ENCODE measurements at places on chromosomes 2 and 18.
A peak's percentile ranks its signal among the peaks of the same experiment; 100 is the strongest.

DNA sequence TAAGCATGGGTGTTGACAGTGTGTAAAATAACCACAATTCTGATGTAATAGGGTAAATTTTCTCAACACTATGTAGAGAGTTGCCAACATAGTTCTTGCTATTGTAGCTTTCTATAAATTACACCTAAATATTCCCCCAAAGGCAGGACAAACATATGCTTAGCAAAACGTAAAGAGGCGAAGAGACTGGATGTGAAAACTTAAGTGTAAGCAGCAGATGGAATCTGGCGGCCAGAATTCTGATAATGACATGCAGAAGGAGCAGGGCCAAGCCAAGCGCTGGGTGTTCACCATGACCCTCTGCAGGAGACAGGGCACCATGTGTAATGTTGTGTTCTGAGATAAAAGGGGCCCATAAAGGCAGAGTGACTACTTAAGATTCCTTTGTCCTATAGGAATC is 105.2 kb upstream of the ZNF521 start:
- no peak for DNase-seq

GRCh38 chr2:235113854-235114253 is 162.0 kb downstream of the SH3BP4 start:
- no peak for DNase-seq

GRCh38 chr2:216714376-216714775 is 19.0 kb upstream of the IGFBP5 start:
- no peak for DNase-seq

GRCh38 chr18:7566244-7566566 is 911 bp upstream of the PTPRM start:
- no peak for DNase-seq

DNA sequence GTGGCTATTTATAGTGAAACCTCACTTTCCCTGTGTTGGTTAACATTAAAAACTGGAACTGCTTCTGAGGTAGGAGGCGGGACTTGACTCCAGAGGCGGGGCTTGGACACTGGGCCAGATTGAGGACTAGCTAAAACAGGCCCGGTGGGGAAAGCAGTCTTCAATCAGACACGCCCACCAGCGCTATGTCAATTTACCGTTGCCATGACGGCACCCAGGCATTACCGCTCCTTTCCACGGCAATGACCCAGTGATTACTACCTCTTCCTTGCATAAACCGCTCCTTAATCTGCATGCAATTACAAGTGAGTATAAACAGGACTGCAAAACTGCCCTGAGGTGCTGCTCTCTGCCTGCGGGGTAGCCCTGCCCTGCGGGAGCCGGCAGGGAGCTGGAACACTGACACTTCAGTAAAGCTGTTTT is 35.3 kb downstream of the LRRFIP1 start:
- DNase-seq, result peak; percentile 94

- no peak for DNase-seq
Measured at GRCh38 chr2:75822336-75822735, 111.6 kb upstream of the GCFC2 start.

DNA sequence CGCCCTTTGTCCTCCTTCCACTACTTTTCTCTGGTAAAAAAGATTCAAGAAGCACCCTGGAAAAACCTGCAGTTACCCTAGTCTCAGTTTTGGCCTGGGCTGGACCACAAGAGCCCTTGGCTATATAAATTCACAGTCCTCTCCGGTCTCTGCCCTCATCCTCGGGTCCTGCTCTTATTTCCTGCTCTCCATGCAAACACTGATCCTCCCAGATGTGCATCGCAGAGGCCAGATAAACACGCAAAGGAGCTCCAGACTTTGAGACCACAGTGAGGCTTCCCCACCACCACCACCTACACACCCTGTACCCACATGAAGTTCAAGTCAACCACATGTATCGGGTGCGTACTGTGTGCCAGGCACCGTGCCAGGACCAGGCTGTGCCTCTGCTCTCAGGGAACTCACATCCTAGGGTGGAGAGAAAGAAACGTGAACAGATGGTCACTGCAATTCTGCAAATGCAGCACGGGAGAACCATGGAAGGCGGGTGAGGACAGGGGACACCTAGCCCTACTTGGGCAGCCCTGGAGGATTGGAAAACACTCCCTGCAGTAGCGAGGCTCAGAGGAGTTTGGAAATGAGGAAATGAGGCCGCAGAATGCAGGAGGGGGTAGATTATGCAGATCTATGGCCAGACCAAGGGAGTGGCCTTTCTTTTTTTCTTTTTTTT is 7.4 kb downstream of the CTDSP1 start:
- DNase-seq, result peak; percentile 51

DNA sequence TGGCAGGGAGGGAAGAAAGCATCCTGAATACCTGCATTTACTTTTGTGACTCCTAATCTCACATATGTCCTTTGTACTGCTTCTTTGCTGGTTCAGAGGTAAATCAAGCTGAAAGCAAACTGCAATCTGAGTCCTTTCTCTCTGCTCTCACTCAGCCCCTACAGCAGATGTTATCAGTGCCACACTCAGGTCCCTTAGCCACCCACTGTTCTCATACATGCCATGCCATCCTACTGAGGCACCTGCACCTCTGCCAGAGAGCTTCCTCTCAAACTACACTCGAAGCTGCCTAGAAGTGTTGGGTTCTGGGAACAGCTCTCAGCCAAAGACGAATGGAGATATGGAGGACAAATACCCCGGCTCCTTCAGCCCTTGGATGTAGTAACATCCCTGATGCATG is 244.5 kb downstream of the TXNL1 start:
- DNase-seq, result no peak

DNA sequence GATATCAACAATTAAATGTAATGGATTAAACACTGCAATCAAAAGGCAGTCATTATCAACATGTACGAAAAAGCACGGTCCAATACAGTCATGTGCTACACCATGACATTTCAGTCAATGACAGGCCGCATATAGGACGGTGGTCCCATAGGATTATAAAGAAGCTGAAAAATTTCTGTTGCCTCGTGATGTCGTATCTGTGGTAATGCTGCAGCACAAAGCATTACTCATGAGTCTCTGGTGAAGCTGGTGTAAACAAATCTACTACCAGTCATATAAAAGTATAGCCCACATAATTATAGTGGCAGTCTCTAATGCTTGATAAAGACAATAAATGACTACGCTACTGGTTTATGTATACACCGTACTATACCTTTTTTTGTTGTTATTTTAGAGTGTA is 58.4 kb downstream of the RABL2A start:
- no peak for DNase-seq

- no peak for DNase-seq
Measured at GRCh38 chr18:66734451-66734850, 130.6 kb upstream of the CDH19 start.

GRCh38 chr2:235160281-235160810 is 208.5 kb downstream of the SH3BP4 start:
- no peak for DNase-seq

DNA sequence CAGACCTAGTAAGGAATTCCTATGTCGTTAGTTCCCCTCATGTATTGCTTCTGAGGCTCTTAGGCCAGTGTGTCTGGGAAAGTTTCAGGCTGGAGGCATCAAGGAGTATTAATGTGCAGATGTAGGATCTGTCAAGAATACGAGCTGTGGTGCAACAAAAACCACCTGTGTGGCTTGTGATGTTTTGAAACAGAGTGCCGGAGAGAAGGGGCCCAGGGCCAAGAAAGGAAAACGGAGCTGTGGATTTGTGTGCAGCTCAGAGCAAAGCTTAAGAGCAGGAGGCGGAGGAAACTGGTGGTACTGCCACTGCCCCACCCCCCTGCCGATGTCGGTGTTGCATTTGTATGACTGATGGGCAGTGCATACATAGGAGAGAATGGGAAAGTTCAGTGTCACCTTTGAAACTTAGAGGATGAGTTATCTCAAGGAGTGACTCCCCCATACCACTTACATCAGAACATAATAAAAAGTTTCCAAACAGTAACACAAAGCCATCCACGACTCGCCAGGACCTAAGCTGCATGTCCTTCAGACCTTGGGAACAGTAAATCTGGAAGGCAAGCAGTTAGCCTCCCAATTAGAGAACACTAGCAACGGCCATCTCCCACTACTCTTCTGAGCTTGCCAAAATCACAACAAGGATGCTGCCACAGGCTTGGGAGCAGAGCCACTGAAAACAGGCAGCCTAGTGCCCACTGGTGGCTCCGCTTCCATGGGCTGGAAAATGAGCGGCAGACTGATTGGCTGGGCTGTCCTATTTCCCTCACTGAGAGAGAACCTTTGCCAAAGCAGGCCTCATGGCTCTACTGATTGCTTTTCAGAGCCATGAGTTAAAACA is 152.7 kb upstream of the NT5C1B start:
- DNase-seq, result no peak

DNA sequence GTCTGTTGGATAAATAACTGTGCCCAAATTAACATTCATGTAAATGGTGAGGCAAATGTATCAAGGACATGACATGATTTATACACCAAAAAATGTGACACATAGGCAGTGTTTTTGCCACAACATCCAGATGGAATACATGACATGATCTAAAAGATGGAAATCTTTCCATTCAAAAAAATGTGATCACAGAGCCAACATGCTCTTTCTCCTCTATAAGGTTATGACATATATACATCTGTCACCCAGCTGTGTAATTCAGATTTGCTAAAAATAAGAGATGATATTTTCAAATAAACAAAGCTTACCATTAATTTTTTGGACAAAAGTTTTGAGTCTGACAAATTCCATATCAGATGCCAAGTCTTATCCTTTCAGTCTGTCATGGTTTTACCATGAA is 95.5 kb upstream of the COL3A1 start:
- no peak for DNase-seq

GRCh38 chr18:78721981-78722380 is 257.6 kb upstream of the SALL3 start:
- DNase-seq, result no peak

DNA sequence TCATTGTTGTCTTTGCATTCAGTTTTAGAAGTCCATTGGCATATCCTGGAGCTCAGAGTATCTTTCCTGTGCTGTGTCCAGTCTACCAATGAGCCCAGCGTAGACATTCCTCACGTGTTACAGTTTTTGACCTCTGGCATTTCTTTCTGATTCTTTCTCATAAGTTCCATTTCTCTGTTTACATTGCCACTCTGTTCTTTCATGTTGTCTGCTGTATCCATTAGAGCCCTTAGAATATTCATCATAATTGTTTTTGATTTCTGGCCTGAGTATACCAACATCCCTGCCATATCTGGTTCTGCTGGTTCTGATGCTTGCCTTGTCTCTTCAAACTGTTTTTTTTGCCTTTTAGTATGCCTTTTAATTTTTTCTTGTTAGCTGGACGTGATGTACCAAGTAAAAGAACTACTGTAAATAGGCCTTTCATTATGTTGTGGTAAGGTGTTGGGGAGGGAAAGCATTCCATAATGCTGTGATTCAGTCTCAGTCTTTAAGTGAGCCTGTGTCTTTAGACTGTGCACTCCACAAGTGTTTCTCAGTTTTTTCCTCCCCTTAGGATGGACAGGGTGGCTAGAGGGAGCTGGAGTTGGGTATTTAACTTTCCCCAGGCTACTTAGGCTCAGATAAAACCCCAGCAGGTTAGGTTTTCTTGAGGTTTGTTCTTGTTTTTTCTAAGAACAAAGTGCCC is 35.6 kb downstream of the CEP192 start:
- DNase-seq, result no peak

- DNase-seq, result peak; percentile 92
Measured at GRCh38 chr2:112055730-112056625, 909 bp downstream of the TMEM87B start.

GRCh38 chr2:169066897-169067296 is 2.5 kb upstream of the DHRS9 start:
- DNase-seq, result peak; percentile 25

- no peak for DNase-seq
Measured at GRCh38 chr2:170493426-170494097, 221.6 kb upstream of the SP5 start.

DNA sequence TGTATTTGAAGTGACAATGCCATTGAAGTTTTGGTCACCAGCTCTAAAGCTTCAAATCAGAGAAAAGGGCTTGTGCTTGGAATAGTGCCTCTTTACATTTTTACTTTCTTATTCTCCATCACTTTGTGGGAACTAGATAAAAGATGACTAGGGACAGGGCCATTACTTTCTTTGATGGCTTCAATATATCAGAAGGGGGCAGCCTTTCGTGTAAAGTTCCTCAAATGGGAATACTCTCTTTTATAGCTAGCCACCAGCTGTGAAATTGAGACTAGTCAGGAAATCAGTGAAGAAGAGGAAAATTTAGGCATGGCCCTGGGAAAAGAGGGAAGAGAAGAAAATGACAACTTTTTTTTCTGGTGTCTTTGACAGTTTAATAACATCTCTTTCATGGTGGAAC is 242.5 kb downstream of the DCC start:
- no peak for DNase-seq

- no peak for DNase-seq
Measured at GRCh38 chr2:147097747-147098146, 747.1 kb upstream of the ACVR2A start.

GRCh38 chr2:191646163-191646902 is 31.6 kb upstream of the NABP1 start:
- no peak for DNase-seq

DNA sequence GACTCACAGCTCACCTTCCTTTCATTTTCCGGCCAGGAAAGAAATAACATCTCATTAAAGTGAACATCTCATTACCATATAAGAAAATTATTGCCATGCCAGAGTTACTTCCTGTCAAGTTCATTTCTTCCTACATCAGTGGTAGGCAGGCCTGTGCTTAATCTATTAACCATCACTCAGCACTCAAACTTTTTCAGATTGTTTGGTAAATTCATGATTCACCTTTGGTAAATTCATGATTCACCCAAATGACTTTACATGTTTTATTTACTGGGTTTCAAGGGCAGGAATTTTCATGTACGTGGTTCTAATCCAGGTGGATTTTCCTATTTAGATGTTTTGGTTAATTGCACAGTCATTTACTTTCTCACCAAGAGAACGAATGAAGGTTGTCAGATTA is 116.5 kb downstream of the CSRNP3 start:
- DNase-seq, result no peak

GRCh38 chr2:71702071-71702970 is 249.0 kb downstream of the DYSF start:
- DNase-seq, result no peak

DNA sequence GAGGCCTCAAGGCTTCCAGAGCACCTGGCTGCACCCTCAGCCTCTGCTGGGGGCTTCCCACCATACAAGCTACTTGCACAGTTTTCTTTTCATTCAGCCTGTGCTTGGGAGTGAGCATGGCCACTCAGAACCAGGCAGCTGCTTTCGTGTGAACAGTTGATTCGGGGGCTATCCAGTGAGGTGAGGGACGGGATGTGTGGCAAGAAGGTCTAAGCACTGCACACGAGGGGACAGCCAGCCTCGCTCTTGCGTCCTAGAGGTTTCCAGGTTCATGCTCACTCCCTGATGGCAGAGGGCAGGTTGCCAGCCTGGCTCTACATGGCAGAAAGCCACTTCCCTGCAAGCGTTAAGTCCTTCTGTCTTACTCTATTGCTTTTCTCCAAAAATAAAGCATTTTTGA is 146.2 kb downstream of the MBP start:
- DNase-seq, result no peak

- no peak for DNase-seq
Measured at GRCh38 chr2:100784681-100785080, 35.3 kb upstream of the NPAS2 start.

GRCh38 chr2:188693111-188693510 is 281.1 kb upstream of the COL3A1 start:
- no peak for DNase-seq
